Chondrocyte (in vitro differentiated cells): ENCODE measurements at places on chromosomes 1 and 21. TPM values are rescaled to one million over a fixed set of nuclear protein-coding genes. Genes with fewer than 3 reads are reported as not detected.

DNA sequence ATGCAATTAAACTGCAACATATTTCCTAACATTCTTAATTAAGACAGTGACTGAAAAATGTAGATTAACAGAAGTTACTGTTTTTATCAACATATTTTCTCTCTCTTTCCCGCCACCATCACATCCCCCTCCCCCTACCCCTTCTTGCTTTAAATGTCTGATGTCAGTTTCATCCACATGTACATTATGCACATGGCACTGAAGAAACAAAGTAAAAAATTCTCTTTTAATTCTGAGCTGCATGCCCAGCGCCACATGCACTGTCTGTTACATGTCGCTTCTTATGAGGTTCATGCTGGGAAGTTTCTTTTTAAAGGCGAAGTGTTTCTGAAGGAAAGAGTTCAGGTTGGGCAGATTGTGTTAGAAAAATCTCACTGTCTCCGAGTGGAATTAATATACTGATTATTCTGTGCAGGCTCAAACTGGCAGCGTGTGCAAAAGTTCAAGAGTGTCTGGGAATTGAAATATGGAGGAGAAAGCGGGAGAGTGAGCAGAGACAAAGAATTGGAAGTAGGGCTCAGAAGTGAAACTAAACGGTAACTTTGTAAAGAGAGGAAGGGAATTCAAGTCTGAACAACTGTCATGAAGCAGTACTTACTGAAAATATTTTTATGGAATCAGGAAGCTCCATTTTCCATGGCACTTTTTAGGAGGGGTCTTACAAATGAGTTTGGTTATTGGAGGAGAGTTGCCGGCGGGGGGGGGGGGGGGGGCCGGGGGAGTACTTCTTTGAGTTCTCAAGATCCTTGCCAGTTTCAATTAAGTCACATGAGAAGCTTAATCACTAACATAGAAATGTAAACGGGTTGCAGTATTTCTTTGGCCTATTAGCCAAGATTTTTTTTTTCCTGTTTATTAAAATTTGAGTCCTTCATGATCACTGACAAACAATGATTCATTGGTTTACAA lies 217.6 kb downstream of the SDCCAG8 start:
- peaks cover 6% of the 10 kb centered on the region for H3K4me1 ChIP-seq
- no peak overlapping the region for H3K27ac ChIP-seq
- no peak for DNase-seq
- peaks cover 4% of the 10 kb centered on the region for H3K36me3 ChIP-seq
- H3K4me3 ChIP-seq, result peak overlapping the region; percentile 11

GRCh38 chr1:74523873-74524480 lies 11.6 kb upstream of the LRRC53 start:
- no peaks in the 10 kb centered on the region for H3K36me3 ChIP-seq
- peaks cover 2% of the 10 kb centered on the region for H3K4me1 ChIP-seq
- H3K4me3 ChIP-seq, result no peak overlapping the region
- no peak overlapping the region for H3K27ac ChIP-seq
- no peak for DNase-seq
- H3K27me3 ChIP-seq, result peaks cover 9% of the 10 kb centered on the region

DNA sequence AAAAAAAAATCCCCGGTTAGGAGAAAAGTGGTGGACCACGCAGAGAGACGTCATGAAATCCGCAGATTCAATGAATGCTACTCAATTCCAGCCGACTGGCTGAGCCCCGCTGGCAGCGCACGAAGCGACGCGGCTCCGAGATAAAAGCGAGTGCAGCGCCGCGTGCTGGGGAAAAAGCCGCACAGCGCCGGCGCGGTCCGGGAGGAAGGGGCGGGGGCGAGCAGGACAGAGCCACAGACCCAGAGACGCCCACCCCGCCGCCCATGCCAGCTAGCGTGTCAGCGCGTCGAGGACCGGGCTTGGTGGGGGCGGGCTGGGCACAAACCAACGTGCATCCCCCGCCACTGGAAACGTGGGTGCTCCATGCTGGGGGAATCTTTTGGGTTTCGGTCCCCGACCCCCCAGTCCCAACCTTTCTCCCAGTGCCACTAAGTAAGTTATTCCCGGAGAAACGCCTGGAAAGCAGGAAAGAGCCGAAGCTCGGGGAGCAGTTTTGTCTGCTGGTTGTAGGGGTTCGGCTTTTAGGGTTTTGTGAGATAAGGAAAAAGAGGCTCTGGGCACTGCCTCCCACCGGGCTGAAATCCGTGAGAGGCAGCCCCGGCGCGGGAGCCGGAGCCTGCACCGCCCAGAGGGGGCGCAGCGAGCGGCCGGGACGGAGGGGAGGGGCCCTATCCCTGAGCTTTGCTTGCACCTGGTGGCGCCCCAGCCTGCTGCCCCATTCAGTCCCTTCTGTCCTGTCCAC lies at the start of gene KCNJ6:
KCNJ6 (minus strand) TSS at position 148 of the 742 bp plus-strand sequence. CDS start 75,775 bp downstream, outside the sequence.
- peak within 1 kb of the TSS; percentile 74 for H3K4me3 ChIP-seq
- H3K36me3 ChIP-seq, result no peaks in the 10 kb centered on the region
- H3K4me1 ChIP-seq, result peaks cover 46% of the 10 kb centered on the region
- H3K27me3 ChIP-seq, result no peaks in the 10 kb centered on the region

DNA sequence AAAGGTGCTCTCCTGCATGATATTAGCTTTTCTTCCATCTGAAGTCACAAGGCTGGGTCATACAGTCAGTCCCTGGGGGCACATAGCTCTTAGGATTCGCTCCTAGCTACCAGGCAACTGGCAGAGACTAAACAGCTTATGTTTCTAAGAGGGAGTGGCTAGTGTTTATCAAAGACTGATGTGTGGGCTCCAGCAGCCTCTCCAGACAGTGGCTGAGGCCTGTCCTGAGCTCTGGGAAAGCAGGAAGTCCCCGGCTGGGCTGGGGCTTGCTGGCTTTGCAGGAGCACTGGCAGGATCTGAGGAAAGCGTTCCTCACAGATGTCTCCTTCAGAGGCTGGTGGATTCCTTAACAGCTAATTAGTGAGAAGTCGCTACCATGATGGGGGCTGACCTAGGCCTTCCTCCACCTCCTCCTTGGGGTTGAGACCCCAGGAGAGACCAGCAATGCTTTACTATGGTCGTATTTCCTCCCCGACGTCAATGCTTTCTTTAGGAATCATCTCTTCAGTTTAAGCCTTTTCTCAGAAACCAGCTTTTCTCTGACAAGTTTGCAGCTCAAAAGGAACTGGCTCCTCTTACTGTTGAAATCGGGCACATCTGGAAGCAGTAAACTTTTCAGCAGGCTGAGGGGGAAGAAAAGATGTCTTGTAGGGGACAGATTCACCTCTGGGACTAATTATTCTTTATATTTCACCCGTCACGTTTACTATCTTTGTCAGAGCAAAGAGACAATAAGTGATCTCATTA lies 33.5 kb upstream of the HHAT start:
- H3K4me1 ChIP-seq, result peaks cover 64% of the 10 kb centered on the region
- DNase-seq, result no peak
- H3K27me3 ChIP-seq, result no peaks in the 10 kb centered on the region
- H3K27ac ChIP-seq, result peak overlapping the region; percentile 95

Gene OR2G3
- not detected in 3 replicates for total RNA-seq

DNA sequence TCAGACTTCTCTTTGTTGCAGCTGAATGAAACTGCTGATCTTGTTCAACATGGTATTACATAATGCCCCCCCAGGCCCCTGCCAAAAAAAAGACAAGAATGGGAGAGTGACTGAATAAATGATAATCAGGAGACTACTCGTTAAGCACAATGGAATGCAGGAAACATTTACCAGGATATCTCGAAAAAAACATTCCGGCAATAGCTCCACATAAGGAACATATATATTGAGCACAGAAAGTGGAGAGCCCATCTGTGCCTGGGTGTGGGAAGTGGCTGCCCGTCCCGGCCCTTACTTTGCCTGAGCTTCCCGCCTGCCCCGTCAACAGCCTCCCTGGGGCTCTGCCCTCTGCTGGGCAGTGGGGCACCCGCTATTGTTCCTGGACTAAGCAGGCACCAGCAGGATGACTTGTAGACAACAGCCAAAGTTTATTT lies 13.3 kb downstream of the TRIM11 start:
- no peaks in the 10 kb centered on the region for H3K27me3 ChIP-seq
- H3K36me3 ChIP-seq, result peaks cover 14% of the 10 kb centered on the region
- no peak overlapping the region for H3K4me3 ChIP-seq
- H3K4me1 ChIP-seq, result peaks cover 21% of the 10 kb centered on the region
- peak; percentile 70 for DNase-seq

GRCh38 chr1:37692834-37693175 lies 489 bp downstream of the CDCA8 start:
- H3K4me3 ChIP-seq, result peak overlapping the region; percentile 96
- H3K27ac ChIP-seq, result peak overlapping the region; percentile 51
- H3K4me1 ChIP-seq, result peaks cover 29% of the 10 kb centered on the region
- no peaks in the 10 kb centered on the region for H3K36me3 ChIP-seq
- no peak for DNase-seq
- no peaks in the 10 kb centered on the region for H3K27me3 ChIP-seq

Gene KLHDC7A
- total RNA-seq, result 0.07 to 0.08 TPM in 2 of 3 replicates, not detected in the other

Gene COL9A2
- 4.9 to 10.4 TPM (median 9.9 TPM) in 3 replicates for total RNA-seq

Gene RGS8
- 0.17 TPM in 1 of 3 replicates, not detected in the others for total RNA-seq

- H3K4me3 ChIP-seq, result peak within 1 kb of the TSS; percentile 84
- DNase-seq, result peak; percentile 93
- H3K4me1 ChIP-seq, result peaks cover 27% of the 10 kb centered on the region
- peaks cover 9% of the 10 kb centered on the region for H3K27me3 ChIP-seq
- peak within 1 kb of the TSS; percentile 70 for H3K27ac ChIP-seq
Measured at GRCh38 chr21:44939532-44940115, at the start of gene SLX9. SLX9 (plus strand) TSS chr21:44940029; CDS start chr21:44940058, 29 bp downstream.

DNA sequence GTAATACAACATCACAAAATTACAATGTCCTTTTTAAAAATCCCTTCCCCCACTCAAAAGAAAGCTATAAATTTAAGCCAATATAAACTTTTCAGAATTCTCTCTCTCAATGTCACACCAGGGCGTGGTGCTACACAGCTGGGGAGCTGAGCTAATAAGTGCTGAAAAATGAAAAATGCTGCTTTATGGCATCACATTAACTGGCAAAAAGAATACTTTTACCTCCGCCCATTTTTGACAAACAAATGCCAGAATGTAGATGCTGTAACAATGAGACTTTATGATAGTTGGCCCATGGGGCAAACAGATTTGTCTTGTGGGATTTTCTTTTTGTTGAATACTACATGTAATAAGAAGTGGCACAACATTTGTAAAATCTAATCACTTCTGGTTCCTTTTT lies 12.7 kb upstream of the LYPLAL1 start:
- H3K27me3 ChIP-seq, result no peaks in the 10 kb centered on the region
- DNase-seq, result no peak
- H3K27ac ChIP-seq, result peak overlapping the region; percentile 20
- no peaks in the 10 kb centered on the region for H3K36me3 ChIP-seq

- H3K4me3 ChIP-seq, result no peak overlapping the region
- no peak overlapping the region for H3K27ac ChIP-seq
- H3K4me1 ChIP-seq, result peaks cover 7% of the 10 kb centered on the region
- peaks cover 1% of the 10 kb centered on the region for H3K27me3 ChIP-seq
Measured at GRCh38 chr1:192940658-192941057, 118.5 kb downstream of the UCHL5 start.

DNA sequence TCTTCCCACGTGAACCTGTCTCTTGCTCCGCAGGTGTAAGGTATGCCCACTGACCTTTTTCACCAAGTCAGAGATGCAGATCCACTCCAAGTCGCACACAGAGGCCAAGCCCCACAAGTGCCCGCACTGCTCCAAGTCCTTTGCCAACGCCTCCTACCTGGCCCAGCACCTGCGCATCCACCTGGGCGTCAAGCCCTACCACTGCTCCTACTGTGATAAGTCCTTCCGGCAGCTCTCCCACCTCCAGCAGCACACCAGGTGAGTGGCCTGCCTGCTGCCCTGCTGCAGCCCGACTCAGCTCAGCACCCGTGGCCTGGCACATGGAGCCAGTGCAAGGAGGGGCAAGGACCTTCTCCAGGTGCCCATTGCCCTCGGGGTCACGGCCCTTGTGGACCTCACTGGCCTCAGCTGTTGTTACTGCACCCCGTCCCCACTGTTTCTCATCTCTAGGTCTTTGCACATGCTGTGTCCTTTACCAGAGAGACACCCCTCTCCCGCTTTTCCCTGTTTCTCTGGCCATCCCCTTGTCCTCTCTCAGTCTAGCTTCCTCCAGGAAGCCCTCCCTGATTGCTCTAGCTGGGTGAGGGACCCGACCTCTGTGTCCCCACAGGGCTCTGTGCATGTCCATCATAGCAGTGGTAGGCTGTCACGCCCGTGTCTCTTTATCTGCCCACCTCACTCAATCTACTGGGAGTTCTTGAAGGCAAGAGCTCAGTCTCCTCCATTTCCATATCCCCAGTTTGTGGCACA lies 25.4 kb downstream of the ZNF362 start:
- peaks cover 25% of the 10 kb centered on the region for H3K36me3 ChIP-seq
- no peak for DNase-seq
- no peak overlapping the region for H3K27ac ChIP-seq
- H3K4me3 ChIP-seq, result no peak overlapping the region
- no peaks in the 10 kb centered on the region for H3K4me1 ChIP-seq
- no peaks in the 10 kb centered on the region for H3K27me3 ChIP-seq

Gene GNAT2
- total RNA-seq, result not detected in 3 replicates

Gene USP48
- total RNA-seq, result 54.5 to 58.3 TPM (median 56.1 TPM) in 3 replicates

DNA sequence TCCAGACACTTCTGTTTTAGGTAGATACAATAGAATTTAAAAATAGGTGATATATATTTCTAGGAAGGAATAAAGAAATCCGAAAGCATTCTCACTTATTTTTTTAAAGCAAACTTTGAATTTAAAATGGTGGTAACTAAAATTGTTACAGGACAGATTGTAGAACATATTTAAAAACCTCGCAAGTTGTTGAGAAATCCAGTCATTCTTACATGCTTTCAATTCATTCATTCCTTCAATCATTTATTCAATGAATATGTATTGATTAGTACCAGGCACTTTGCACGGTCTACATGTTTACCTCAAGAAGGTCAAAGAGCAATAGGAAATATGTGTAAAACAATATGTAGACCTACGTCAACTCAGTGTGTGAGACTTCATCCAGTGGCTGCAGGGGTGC lies 189.9 kb upstream of the SNX7 start:
- H3K4me1 ChIP-seq, result peaks cover 7% of the 10 kb centered on the region
- no peak overlapping the region for H3K4me3 ChIP-seq
- no peaks in the 10 kb centered on the region for H3K36me3 ChIP-seq
- no peak for DNase-seq
- H3K27ac ChIP-seq, result no peak overlapping the region

Gene FAAH
- total RNA-seq, result 7.0 to 15.0 TPM (median 14.1 TPM) in 3 replicates

GRCh38 chr1:36367798-36368197 lies 17.9 kb downstream of the STK40 start:
- peaks cover 7% of the 10 kb centered on the region for H3K36me3 ChIP-seq
- H3K27ac ChIP-seq, result no peak overlapping the region
- H3K4me1 ChIP-seq, result peaks cover 44% of the 10 kb centered on the region
- H3K4me3 ChIP-seq, result no peak overlapping the region
- no peak for DNase-seq

DNA sequence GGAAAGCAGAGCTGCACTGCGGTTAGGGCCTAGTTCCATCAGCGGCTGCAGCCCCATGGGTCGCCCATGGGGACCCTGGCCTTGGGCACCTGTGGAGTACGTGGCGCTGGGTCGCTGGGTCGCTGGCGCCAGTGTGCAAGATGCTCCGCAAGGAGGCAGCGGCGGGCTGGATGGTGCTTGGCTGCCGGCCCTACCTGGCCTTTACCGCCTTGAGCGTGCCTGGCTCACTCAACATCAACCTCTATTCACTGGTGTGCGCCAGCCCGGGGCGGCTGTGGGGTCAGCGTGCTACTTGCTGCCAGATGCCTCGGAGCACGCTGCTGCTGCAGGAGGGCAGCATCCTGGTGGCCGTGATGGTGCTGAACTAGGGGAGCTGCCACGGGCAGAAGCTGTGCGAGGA lies 85.1 kb upstream of the RHOU start:
- DNase-seq, result no peak
- H3K27me3 ChIP-seq, result no peaks in the 10 kb centered on the region
- no peak overlapping the region for H3K27ac ChIP-seq
- H3K4me3 ChIP-seq, result no peak overlapping the region
- H3K36me3 ChIP-seq, result no peaks in the 10 kb centered on the region
- peaks cover 33% of the 10 kb centered on the region for H3K4me1 ChIP-seq
